ENCODE measurements at places on chromosomes 4 and X.

DNA sequence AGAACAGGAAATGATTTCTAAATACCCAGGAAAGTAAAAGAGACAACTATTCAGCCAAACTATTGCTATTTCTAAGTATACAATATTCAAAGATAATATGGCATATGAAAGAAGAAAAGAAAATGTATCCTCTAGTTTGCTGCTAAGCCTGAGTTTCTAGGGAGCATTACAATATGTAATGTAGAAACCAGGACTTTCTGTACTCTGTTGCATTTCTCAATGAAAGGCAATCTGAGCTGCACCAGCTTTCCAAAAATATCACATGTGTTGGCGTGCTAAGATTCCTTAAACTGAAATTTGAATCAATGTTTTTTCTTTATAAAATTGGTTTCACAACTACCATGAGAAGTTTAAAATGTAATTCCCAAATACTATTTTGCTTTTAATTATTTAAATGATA lies 129.6 kb downstream of the ANK2 start:
- DNase-seq: no peak

- no peak for DNase-seq
Observed at GRCh38 chr4:87042986-87043820, 108.4 kb downstream of the AFF1 start.

GRCh38 chrX:49840679-49841078 lies 11.6 kb downstream of the PAGE4 start:
- peak; percentile 53 for DNase-seq

DNA sequence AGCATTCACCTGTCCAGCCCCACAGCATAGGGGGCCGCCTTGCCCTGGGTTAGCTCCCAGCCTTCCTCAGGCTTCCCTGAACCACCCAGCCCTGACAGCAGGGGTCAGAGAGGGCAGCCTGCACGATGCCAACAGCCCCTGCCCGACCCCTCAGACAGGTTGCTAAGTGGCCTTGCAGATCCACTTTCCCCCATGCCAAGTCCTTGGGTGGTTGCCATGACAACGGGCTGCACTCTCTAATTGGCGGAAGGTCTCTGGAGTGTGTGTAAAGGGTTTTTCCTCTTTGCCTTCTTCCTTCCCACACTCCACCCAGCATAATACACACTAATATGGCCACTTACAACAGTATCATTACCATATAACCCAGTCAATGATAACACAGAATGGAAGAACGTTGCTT lies 99.6 kb upstream of the AFAP1 start:
- DNase-seq: no peak

GRCh38 chrX:40922307-40922706 lies 162.9 kb upstream of the USP9X start:
- no peak for DNase-seq

DNA sequence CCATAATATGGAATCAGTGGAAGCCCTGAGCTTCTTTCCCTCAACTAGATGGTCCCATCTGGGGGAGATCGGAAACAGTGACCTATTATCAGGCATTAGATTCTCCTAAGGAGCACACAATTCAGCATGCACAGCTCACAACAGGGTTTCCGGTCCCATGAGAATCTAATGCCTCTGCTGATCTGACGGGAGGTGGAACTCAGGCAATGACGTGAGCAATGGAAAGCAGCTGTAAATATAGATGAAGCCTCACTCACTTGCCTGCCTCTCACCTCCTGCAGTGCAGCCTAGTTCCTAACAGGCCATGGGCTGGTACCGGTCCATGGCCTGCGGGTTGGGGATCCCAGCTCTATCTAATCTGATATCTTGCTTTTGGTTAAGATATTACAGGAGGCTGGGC lies 88.9 kb downstream of the COX7B2 start:
- no peak for DNase-seq

DNA sequence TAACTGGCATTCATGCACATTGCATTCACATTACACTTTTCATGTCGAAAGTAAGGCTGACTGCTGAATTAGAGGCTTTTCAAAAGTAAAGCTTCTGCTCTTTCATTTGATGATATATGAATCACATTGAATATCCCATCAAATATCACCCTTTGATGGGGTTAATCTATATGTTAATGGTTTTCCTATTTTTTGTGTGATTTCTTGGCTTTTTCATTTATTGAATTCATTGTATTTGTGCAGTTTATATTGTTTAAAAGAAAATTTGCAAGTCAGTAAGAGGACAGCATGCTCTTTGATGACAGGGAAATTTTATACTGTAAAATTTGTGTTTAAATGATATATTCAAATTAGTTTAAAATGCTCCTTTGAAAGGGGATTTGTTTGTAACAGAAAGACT lies 344.1 kb downstream of the PCDH10 start:
- DNase-seq: no peak

GRCh38 chr4:133969202-133969848 lies 232.3 kb downstream of the PABPC4L start:
- no peak for DNase-seq

DNA sequence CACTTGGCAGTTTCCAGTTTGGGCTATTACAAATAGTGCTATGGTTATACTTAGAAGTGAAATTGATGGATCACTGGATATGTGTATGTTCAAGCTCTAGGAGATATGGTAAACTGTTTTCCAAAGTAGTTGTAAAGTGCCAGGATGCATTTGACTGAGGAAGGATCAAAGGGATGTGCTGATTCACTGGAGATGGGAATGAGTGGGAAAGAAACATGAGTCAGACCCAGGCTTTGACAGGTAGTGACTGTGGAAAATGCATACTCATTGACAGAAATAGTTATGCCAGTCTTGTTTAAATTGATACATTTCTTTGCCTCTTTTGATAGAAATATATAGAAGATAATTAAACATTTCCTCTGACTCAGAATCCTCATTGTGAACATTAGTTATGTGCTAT lies 77.9 kb downstream of the CEP135 start:
- DNase-seq: no peak

GRCh38 chrX:143664302-143664701 lies 28.4 kb upstream of the SLITRK4 start:
- no peak for DNase-seq

- no peak for DNase-seq
Observed at GRCh38 chr4:153987291-153987690, 198.4 kb upstream of the SFRP2 start.

- no peak for DNase-seq
Observed at GRCh38 chr4:176538217-176538925, 218.6 kb downstream of the SPCS3 start.

DNA sequence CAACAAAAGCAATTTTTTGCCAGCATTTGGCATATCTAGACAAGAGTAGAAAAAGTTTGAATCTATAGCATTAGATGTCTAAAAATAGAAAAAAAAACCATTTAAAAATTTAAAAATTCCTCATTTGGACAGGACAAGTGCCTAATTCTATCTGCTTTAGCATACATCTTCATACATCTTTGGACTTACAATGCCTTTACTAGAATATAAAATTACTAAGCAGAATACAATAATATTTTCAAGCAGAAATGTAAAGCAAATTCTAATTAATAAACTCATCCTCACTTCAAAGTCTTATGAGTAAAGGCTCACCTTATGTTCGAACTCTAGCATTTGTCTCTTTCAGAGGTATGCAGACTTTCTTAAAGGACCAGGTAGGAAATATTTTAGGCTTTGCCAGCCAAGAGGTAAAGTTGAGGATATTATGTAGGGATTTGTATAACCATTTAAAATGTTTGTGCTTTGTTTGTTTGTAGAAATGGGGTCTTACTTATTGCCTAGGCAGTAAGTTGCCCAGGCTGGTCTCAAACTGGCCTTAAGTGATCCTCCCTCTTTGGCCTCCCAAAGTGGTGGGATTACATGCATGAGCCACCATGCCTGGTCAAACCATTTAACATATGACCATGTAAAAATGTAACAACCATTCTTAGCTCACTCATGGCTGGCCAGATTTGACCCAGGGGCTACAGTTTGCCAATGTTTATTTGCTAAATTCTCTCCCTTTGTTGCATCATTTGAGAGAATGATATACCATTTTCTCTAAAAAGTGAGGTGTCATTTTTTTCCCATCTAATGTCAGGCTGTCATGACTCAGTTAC lies 29.1 kb downstream of the UGDH start:
- DNase-seq: no peak

DNA sequence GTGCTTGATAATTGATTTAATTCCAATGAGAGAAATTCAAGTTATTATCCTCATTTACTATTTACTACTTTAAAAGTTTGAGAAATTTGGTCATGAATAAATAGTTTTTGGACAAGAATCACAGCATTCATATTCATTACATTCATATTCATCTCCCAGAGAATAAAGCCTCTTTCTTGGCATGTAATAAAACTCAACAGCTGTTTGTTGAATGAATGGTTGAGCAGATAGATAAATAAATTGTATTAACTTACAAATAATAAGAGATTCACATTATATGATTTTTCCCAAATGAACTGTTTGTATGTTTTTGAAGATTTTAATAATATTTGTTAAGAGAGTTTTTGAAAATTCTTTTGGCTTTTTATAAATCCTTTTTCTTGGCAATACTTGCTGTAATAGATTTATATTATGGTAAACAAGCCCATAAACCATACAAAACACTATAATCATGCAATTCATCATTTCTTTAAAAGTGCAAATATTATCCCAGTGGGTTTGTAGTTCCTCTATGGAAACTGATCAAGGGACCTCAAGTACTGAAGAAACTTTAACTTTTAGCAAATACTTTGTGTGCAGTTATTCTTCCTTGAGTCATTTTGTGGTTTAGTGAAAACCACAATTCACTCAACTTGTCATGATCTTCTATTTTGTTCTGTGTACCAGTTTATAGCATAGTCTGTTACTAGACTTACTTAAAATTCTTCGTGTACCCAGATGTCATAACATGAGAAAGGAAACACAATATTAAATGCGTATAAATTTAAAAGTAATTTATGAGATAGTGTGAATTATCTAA lies 371.8 kb downstream of the ADGRL3 start:
- no peak for DNase-seq

DNA sequence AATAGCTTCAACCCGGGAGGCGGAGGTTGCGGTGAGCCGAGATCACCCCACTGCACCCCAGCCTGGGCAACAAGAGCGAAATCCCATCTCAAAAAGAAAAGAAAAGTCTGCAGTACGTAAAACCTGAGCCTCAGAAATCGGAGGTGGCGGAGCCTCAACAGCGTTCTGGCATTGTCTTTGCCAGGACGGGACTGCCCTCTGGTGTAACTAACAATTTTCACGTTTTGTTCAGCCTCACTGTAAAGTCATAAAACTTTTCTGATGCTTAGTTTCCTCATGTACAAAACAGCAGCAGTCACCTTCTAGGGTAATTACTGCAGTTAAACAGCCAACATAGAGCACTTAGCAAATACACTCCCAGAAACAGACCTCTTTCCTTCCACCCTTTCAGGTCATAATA lies 121.7 kb downstream of the RBM47 start:
- DNase-seq: no peak

- DNase-seq: no peak
Observed at GRCh38 chrX:71458866-71459265, 74.0 kb upstream of the OGT start.

GRCh38 chr4:168076989-168077725 lies 15.2 kb upstream of the ANXA10 start:
- DNase-seq: peak; percentile 18

GRCh38 chr4:2280531-2281300 lies 18.8 kb upstream of the MXD4 start:
- no peak for DNase-seq

GRCh38 chr4:76665153-76665552 lies 230.1 kb downstream of the SHROOM3 start:
- DNase-seq: no peak

GRCh38 chrX:130110379-130111219 lies at the start of gene ELF4:
Gene ELF4, minus strand, starts transcription at chrX:130110497. Its CDS starts 29,167 bp downstream, at chrX:130081330.
- peak; percentile 68 for DNase-seq

GRCh38 chr4:101792056-101792590 lies 1.6 kb downstream of the BANK1 start:
- no peak for DNase-seq

GRCh38 chr4:106762666-106763443 lies 273.3 kb downstream of the DKK2 start:
- DNase-seq: no peak

- no peak for DNase-seq
Observed at GRCh38 chr4:24236120-24236519, 346.3 kb upstream of the PPARGC1A start.

DNA sequence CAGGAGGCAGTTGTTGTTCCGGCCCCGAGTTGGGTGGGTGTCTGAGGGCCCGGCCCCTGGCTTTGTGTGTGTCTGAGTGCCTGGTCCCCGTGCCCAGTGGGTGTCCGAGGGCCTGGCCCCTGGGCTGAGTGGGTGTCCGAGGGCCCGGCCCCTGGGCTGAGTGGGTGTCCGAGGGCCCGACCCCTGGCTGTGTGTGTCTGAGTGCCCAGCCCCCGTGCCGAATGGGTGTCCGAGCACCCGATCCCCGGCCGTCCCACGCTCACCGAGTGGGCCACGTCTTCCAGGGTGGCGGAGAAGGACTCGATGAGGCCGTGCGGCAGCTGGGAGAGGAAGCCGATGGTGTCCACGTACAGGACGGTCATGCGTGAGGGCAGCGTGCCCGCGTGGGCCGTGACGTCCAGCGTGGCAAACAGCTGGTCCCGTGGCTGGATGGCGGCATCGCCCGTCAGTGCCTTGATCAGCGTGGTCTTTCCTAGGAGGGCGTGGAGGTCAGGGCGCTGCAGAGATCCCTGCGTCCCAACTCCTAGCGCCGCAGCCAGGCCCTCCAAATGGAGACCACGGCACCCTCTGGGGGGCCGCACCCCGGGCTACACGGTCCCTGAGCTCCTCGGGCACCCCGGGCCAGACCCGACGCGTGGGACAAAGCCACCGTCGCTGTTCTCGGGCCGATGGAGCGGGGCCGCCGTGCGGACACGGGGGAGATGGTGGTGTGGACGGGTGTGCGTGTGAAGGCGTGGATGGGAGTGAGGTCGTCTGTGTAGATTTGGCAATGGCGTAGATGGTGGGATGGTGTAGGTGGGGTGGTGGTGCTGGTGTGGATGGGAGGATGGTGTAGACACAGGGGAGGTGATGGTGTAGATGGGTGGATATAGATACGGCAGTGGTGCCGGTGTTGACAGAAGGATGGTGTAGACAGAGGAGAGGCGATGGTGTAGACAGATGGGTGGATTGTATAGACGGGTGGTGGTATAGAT lies 7.2 kb downstream of the GTPBP6 start:
- peak; percentile 15 for DNase-seq

DNA sequence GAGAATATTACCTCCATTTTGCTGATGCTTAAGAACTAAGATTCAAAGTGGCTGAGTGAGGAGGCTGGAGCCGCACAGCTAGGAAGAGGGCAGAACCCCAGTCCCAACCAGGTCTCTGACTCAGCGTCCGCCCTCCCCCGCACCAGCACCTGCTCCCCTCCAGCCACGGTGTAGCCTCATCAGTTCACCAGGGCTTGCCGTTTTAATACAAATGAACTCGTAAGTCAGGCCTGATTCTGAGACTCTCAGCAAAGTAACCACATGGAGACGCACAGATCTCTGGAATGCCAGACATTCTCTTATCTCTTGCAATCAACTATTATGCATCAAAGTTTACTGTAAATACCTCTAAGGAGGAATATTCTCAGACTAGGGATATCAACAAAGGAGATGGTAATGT lies 52.4 kb downstream of the ENPP6 start:
- DNase-seq: no peak

- DNase-seq: no peak
Observed at GRCh38 chr4:89563431-89563830, 255.8 kb upstream of the GPRIN3 start.

Measured in CD4-positive, alpha-beta T cell treated with Interleukin-15 for 1 hour (primary cell).